ENCODE measurements at places on chromosomes 3 and 15. TPM values are rescaled to one million over a fixed set of nuclear protein-coding genes. Genes with fewer than 3 reads are reported as not detected.

Gene TP63
- total RNA-seq: 2.9 TPM

Gene ARF4
- total RNA-seq: 128 TPM

Gene HACL1
- total RNA-seq: 21.1 TPM

Gene CLDN16
- total RNA-seq: 73.5 TPM

Gene WDR93
- total RNA-seq: 1.6 TPM

All from metanephros (tissue), 2 donors.